Activated naive CD4-positive, alpha-beta T cell treated with anti-CD3 and anti-CD28 coated beads, Interleukin-2, amount 50 U/mL, for 72 hours (primary cell): ENCODE measurements at places on chromosomes 2 and 18. TPM values are rescaled to one million over a fixed set of nuclear protein-coding genes. Genes with fewer than 3 reads are reported as not detected.

DNA sequence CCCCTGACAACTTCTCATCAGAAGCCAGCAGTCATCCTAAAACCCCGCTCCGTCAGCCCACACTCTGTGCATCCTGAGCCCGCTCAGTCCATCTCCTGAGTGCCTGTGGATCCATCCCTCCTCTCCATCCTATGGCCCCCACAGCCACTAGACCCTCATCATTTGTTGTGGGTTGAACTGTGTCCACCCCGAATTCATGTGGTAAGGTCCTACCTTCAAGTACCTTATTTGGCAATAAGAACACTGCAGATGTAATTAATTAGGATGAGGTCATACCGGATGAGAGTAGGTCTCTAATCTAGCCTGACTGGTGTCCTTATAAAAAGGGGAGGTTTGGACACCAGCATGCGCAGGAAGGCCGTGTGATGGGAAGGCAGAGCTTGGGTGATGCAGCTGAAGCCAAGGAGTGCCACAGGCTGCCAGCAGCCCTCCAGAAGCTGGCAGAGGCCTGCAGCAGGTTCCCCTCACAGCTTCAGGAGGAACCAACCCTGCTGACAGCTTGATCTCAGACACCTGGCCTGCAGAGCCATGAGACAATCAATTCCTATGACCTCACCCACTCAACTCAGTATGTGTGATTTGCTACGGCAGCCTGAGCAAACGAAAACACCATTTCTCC lies 192.4 kb downstream of the ZBTB7C start:
- DNase-seq, result no peak

GRCh38 chr2:8259106-8259840 lies 422.6 kb upstream of the ID2 start:
- DNase-seq, result no peak

DNA sequence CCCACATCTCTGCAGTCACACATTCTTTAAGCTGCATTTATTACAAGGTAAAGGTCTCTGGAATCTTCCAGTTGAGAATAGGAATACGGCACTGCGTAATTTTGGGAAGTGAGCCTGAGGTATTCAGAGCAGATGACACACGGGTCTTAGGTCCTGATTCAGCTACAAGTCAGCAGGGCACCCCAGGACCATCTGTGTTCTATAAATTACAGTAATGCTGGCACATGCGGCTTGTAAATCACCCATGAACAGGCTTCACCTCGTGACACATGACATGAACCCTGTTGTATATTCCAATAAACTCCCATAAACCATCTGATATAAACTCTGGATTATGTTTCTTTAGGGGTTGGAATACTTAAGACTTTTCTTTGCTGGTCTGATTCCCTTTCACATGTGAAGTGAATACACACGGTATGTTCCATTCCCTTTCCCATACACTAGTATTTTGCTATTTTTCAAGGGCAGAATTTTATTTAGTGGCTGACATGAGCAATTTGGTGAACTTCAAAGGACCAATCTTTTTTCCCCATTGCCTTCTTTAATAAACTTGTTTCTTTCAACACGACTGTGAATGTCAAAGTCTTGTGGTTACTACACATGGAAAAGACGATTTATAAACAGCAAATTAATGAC lies 298.6 kb downstream of the MEIS1 start:
- DNase-seq, result no peak

DNA sequence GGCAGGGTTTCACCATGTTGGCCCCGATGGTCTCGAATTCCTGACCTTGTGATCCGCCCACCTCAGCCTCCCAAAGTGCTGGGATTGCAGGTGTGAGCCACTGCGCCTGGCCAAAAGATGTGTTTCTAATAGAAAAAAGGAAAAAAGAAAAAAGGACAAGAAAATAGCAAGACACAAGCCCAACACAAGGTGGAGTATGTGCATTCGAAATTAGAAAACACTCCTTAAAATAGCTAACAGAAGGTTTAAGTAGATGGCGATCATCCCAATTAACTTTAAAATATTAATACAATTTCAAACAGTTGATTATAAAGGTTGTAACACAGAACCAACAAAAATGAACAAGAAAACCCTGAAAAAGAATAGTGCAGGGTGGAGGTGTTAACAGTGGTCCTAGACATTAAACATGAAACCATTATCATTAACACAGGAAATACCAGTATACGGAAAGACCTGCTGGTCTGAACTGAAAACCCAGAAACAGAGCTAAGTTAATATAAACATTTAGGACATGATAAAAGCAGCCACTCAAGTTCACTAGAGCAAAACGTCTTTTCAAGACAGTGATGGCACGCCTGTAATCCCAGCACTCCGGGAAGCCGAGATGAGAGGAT lies 57.9 kb downstream of the HDLBP start:
- no peak for DNase-seq

- no peak for DNase-seq
Observed at GRCh38 chr2:201837824-201838431, 31.6 kb downstream of the CDK15 start.

DNA sequence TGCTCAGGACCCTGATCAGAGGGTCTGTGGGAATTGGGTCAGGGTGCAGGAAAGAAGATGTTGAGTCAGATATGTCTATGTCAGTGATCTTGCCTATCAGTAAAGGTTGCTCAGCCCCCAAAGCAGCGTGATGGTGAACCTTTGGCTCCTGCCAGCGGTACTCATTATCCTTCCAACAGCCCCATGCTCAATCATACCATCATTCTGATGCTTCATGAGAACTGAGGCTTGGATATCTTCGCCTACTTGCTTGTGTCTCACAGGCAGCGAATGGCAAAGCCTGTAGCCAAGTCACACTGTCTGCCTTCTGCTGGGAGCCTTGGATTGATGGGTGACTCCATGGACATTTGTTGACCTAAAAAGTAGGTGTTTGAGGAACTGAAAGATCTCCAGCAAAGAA lies 19.0 kb upstream of the TMEM214 start:
- no peak for DNase-seq

DNA sequence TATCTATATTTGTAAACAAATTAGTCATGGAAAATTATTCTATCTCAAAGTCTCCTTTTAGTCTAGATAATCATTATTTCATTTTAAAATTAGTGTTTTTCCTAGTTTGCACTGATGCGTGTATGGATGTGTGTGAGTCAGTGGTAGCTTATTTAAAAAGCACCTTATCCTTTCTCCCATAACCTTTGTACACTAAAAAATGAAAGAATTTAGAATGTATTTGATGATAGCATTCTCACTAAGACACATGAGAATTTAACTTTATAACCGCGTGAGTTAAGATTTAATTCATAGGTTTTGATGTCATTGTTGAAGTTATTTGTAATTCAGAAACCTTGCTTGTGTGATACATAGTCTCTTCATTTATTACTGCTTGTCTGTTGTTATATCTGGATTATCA lies 81.7 kb downstream of the ACSL3 start:
- DNase-seq, result no peak

DNA sequence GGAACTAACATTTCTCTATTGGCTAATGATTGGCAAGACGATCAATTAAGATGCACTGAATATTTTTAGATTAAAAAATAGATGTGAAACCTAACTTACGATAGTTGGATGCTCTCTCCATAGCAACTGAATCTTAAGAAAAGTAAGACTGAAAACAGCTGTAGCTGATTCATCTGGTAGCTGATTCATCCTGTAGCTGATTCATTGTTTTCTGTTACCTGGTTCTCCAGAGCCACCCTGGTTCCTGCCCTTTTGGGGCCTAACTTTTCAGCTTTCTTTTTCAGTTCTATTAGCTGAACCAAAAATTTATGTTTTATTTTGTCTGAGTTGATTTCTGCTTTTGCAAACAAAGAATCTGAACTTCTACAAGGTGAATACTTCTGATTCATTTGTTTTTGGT lies 22.7 kb upstream of the SPR start:
- no peak for DNase-seq

The SERPINB11 gene
- not detected for total RNA-seq

- no peak for DNase-seq
Observed at GRCh38 chr2:43461453-43462073, 134.3 kb downstream of the THADA start.

- no peak for DNase-seq
Observed at GRCh38 chr18:28831476-28831875, 654.5 kb upstream of the CDH2 start.

- no peak for DNase-seq
Observed at GRCh38 chr18:67072791-67073190, 443.7 kb downstream of the DSEL start.

- no peak for DNase-seq
Observed at GRCh38 chr2:235709969-235710879, 216.4 kb downstream of the AGAP1 start.

The KCTD18 gene
- 4.4 TPM for total RNA-seq

GRCh38 chr2:61367177-61367576 lies 103.7 kb downstream of the USP34 start:
- no peak for DNase-seq

GRCh38 chr2:108363908-108364225 lies 13.9 kb upstream of the SULT1C4 start:
- no peak for DNase-seq

- DNase-seq, result no peak
Observed at GRCh38 chr2:65075605-65076344, 19.6 kb downstream of the CEP68 start.
